ENCODE measurements at places on chromosomes 3 and 15.

- no peak for DNase-seq
Observed at GRCh38 chr3:136804813-136805212, 14.1 kb upstream of the SLC35G2 start.

- DNase-seq: peak; percentile 97
Observed at GRCh38 chr3:123688241-123688747, 103.4 kb upstream of the HACD2 start.

GRCh38 chr15:77596821-77597803 is 35.6 kb downstream of the LINGO1 start:
- no peak for DNase-seq

DNA sequence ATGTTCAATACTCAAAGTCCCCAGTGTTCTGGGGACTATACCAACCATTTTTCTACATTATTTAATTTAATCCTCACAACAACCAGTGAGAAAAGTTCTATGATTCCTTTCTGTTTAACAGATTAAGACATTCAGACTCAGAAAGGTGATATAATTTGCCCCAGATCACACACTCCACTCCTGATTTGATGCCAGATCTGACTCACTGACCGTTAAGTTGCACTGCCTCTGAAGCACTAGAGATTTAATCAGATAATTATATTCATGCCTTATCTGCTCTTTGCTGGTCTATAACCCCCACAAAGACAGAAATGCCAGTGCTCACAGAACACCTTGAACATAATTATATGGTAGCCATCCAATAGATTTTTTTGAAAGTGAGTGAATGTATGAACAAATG is 501.0 kb downstream of the IGSF11 start:
- DNase-seq: no peak

DNA sequence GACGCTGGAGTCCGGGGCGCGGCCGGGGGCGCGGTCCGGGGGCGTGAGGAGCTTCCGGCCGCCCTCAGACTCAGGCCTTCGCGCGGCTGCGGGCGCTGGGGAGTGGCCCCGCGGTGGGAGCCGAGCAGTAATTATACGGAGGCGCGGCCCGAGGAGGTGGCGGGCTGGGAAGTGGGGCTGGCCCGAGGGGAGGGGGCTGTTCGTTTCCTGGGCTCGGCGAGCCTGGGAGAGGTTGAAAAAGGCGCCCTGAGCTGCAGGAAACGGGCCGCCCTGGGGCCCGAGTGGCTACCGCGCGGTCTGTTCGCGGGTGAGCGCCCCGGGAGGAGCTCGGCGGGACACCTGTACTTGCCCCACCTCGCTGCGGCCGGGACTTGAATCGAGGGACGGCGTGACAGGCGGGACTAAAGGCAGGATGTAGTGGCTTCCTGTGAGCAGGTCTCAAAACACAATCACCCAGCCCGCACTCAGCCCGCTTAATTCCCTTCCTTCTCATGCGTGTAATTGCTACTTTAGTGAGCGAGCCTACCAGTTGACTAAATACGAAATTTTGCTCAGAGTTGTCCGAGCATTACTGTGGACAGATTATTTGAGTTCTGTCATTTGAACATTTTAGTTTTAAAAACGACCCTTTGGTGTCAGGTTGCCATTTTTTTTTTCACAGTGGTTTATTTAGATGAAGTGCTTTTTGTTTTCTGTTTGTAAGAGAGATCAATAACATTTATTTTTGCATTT is 860 bp downstream of the RASA2 start:
- peak; percentile 50 for DNase-seq

DNA sequence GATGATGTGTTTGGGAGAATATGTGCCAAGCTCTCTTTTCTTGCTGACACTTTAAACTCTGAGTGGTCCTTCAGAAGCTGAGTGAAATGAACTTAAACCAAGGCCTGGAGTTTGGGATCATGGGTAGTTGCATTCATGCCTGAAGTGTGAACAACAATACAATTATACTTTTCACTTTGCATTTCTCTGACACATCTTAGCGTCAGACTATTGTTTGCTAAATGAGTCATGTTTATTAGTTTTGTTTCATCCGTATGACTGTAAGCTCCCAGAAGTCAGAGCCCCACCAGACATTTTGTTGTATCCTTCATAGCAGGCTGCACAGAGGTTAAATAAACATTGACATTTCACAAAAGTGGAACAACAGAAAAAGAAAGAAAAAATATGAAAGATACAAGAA is 542.6 kb downstream of the TUSC7 start:
- DNase-seq: no peak

GRCh38 chr15:29522373-29523276 is 253.0 kb upstream of the NSMCE3 start:
- DNase-seq: no peak

DNA sequence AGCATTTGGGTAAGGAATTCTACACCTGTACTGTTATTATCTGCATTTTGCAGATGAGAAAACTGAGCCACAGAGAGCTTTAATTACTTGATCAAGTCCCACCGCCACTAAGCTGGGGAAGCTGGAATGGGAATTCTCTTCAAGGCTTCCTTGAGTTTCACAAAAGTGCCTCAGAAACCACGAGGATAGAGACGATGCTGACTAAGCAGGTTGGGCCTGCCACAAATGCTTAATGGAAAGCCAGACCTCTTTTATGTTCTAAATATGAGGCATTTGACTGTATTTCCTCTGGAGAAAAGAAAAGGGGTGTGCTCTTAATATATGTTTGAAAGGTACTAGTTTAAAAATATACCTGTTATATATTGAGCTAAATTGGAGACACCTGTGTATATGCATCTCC is 34.7 kb downstream of the ADAMTS9 start:
- DNase-seq: no peak

- DNase-seq: peak; percentile 44
Observed at GRCh38 chr15:57134851-57135250, 216.4 kb downstream of the TCF12 start.

DNA sequence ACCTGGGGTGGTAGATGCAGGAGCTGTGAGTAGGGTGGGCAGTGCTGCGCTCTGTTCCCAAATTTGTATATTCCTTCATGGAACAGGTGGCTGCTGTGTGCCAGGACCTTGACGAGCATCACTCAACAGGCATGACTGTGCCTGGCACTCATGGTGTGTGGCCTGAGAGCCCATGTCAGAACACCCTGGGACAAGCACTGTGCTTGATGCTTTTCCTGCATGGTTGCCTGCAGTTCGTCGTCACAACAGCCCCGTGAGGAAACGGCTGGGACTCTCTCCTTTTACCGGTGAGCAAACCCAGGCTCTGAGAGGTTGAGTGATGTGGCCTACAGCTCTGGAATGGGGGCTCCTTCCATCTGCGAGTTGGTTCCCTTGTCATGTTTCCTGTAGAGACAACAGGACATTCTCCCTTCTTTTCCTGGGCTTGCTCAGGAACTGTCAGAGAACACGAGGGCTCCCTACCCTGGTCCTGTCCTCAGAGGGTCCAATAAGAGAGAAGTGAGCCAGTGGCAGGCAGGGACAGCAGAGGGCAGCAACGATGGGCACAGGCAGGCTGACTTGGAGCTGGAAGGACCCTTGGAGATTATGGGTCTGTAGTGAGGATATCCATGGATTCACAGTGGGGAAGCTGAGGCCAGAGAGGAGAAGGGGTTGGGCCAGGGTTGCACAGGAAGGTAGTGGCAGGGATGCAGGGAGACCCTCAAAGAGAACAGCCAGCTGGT is 37.4 kb downstream of the PRKCD start:
- no peak for DNase-seq

GRCh38 chr3:190169877-190170276 is 49.2 kb upstream of the P3H2 start:
- DNase-seq: no peak

- DNase-seq: no peak
Observed at GRCh38 chr15:101044625-101045235, 125.6 kb downstream of the LRRK1 start.

- DNase-seq: peak; percentile 29
Observed at GRCh38 chr3:4421121-4421520, 45.9 kb downstream of the SUMF1 start.

DNA sequence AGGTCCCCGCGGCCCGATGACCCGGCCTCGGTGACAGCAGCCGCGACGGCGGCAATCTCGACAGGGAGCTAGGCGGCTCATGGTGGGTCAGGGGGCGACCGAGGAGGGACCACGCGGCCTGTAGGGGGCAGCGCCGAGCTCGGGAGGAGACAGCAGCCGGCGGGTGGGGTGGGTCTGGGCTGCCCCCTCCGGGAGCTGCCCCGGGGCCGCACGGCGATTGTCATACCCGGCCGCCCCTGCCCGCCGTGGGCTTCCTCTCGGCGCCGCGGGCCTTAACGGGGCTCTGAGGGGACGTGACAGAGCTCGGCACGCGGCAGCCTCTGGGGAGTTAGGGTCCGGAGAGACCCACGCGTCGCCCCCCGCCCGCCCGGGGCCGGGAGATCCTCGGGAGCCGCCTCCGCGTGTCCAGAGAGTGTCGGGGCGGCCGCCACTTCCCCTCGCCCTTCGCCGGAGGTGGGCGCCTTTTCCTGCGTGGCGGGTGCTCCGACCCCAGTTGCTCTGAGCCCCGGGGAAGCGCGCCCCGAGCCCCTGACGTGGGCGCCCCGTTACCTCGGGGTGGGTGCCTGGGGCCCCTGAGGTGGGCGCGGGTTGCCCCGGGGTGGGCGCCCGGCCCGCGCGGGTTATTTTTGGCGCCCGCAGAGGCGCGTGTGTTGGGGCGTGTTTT is 539 bp upstream of the PLCL2 start:
- peak; percentile 25 for DNase-seq

DNA sequence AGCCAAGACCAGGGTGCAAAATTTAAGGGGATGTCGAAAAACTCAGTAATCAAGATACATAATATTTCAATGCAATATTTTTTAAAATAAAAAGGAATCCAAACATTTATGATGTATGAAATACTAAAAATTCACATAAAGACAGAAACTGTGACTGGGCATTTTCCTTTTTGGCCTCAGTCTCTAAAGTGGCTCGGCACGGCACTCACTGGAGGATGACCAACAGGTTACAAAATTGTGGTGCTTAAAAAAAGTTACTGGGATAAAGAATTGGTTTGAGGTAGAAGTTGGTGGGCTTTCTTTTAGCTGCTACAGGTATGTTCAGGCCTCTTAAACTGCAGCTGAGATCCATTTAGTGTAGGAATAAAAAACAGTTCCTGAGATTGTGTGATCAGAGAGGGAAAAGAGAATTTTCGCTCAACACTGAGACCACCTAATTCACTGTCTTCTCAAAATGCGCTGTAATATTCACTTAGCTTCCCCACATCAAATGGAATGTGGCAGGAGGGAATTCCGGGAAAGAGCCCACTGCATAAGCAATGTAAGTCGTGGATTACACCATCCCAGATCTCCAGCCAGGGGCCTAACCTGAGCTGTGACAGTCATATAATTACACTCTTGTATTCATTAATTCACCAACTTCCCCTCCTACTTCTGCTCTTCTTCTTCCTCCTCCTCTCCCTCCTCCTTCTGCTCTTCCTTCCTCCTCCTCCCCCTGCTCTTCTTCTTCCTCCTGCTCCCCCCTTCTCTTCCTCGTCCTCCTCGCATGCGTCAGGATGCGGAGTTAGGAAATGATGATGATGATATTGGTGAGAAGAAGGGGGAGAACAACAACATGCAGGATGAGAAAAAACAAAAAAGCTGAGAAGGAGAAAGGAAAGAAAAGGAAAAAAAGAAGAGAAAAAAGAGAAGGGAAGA is 45.9 kb downstream of the HES1 start:
- no peak for DNase-seq

- no peak for DNase-seq
Observed at GRCh38 chr3:196927571-196928453, 14.5 kb downstream of the NCBP2 start.

DNA sequence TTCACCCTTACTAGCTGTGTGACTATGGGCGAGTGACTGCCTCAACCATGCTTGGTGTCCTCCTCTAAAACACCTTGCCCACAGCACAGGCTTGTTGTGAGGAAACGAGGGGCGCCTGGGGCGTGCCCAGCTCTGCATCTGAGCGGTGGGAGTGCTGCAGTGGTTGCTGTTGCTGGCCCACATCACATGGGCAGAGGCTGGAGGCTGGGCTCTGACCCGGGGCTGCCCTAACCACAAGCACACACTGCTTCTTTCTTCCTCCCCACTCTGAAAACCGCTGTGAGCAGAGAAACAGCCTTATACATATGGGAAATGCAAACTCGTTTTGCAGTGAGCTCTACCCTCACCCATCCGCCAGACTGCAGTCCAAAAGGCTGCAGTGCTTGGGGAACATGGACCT is 74.8 kb upstream of the RPL32 start:
- no peak for DNase-seq

- peak; percentile 31 for DNase-seq
Observed at GRCh38 chr15:34119291-34119690, 17.4 kb downstream of the PGBD4 start.

- peak; percentile 79 for DNase-seq
Observed at GRCh38 chr3:171862993-171863521, 19.9 kb downstream of the TMEM212 start.

DNA sequence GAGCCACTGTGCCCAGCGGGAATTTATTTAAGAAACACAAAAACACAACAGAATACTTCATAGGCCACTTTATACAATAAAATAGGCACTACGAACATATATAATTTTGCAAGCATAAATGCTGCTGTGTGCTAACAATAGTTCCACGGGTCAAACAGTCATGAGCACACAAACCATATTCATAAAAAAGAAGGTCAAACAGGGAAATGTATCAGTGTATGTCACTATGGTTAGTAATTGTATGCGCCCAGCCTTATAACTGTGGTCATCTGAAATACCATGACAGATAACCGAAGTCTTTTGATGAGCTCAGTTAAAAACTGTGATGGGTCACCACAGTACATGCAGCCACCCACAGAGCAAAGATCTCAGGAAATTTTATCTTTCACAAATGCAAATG is 38.1 kb upstream of the NR2C2 start:
- DNase-seq: no peak

DNA sequence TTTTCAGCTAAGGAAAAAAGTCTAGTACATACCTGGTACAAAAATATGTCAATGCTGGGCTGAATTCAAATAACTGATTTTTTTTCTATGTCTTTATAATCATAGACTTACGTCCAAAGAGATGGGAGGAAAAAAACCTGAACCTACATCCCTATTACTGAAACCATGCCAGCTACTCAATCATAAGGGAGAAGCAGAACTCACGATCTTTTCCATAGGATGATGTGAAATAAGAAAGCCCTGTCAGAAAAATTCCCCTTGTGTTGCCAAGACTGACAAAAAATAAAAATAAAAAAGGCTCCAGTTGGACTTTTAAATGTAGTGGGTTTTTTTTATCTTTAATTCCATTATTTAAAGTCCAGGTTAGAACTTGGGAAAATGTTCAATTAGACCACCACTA is 3.3 kb downstream of the MSL2 start:
- no peak for DNase-seq

GRCh38 chr3:27638594-27638993 is 83.5 kb downstream of the EOMES start:
- DNase-seq: no peak
